ENCODE measurements at places on chromosomes 5 and 9.

GRCh38 chr5:172849606-172850453 lies 15.8 kb downstream of the ERGIC1 start:
- DNase-seq: peak; percentile 66

GRCh38 chr5:100904259-100904861 lies 1.3 kb upstream of the ST8SIA4 start:
- DNase-seq: peak; percentile 68

DNA sequence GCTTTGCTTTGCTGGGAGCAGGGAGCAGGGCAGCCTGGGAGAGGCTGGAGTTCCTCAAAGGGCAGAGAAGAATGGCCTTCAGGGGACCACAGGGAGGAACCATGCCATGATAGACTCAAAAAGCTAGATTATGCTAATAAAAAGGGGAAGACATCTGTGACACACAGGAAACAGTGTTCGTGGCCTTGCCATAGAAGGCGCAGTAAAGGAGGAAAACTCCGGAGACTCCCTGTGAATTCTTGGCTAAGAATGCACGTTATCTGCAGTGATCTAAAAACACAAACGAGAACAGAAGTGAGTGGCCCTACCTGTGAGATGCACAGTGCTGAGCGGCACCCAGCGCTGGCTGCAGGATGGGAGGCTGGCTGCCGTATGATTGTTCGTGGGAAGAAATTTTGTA lies 15.9 kb upstream of the LTC4S start:
- no peak for DNase-seq

- peak; percentile 7 for DNase-seq
These were observed 5.4 kb downstream of the GDA start for GRCh38 chr9:72154468-72155285.

GRCh38 chr5:137115152-137115551 lies 384.0 kb downstream of the SPOCK1 start:
- no peak for DNase-seq

- no peak for DNase-seq
These were observed 75.1 kb upstream of the PANK3 start for GRCh38 chr5:168654211-168654721.

GRCh38 chr5:61790678-61791077 lies 458.6 kb downstream of the ZSWIM6 start:
- no peak for DNase-seq

- DNase-seq: no peak
These were observed 57.5 kb upstream of the MCCC2 start for GRCh38 chr5:71529682-71530081.

DNA sequence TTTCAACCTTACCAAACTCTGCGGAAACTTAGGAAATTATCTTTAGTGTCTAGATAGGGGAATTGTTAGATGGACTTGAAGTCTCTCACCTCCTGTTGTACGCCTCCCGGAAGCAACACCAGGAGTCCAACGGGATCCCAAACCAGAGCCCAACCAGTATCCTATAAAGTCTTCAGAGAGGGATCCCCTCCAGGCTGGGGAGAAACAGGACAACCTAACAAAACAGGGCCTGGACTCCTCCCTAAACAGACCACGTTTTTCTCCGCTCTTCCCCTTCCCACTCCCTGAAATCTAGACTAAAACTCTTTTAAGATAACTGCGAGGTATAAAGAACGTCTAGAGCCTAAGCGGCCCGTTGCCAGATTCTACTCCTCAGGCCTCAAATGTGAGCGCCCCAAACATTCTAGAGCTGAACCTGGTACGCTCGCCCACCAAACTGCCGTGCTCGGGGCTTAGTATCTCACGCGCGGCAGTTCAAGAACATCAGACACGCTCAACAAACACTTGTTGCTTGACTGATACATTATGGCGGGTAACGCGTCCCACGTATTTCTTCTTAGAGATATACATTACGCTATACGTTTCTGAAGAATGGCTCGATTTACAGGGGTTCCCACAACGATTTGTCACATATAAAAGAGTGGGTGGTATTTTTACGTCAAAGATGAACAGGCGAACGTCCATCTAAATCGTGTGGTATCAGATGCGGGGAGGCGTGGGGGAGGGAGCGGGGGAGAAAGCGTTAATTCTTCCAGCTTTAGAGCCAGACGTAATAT lies 663 bp upstream of the SMIM27 start:
- DNase-seq: peak; percentile 41

DNA sequence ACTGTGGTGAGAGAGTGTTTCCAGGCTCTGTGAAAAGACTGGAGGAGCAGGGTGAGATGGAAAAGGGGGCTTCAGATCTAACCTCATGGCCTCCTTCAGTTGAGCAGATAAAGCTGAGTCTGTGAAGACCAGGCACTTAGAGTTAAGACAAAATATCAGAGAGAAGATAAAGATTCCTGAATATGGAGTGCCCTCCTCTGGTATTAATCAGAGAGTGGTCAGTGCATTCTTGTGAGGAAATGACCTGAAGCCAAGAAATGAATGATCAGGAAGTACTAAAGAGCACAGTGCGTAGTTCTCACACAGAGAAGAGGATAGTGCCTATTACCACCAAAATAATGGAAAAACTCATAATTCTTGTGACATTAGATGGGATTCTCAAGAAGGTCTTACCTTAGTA lies 1417.0 kb upstream of the ACO1 start:
- DNase-seq: no peak
